Gastroesophageal sphincter (tissue), 4 donors: ENCODE measurements at places on chromosomes 13 and 19. TPM values are rescaled to one million over a fixed set of nuclear protein-coding genes. Genes with fewer than 3 reads are reported as not detected.

PNMA8B gene
- 1.3 TPM for total RNA-seq

GAPDHS gene
- total RNA-seq, result not detected

DNA sequence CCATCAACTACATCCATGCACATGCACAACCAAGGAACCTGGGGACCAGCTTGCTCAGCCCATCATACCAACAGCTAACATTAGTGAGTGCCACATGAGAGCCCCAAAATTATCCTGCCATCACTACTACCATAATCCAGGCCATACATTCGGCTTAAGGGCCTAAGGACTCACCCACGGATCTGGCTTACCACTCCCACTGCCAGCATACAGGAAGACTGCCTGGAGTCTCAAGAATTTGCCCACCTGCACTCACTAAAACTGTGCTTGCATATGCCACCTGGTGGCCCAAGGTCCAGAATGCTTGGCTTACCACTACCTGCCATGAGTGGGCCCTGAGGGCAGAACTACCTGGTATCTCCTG, 1562.9 kb upstream of the PRR20A start:
- no peak for ATAC-seq

DNA sequence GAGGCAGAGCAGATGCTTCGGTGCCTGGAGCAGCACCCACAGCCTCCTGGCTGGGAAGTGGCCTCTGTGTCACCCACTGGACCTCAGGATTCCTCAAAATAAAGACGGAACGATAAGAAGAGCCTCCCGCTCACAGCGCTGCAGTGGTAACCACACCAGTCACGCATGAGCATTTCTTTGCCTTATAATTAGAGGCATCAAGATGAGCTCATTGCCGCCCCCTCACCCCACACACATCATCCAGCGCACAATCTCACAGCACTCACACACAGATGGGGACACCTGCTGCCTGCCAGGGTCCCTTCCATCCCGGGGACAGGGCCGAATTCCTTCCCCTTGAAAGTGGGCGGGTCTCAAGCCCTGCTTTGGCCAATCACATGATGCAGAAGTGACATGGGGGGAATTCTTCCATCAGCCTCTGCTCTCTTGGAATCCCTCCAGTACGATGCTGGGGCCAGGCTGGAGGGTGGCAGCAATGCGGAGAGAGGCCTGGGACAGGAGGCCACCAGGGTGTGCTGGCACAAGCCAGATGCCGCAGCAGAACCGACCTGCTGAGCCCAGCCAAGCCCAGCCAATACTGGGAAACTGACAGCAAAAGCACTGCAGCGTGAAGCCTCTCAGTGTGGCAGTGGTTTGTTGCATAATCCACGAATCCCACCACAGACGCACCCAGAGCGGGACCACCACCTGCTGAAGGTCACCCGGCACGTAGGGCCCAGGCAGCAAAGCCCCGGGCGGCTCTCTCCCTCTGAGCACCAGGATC, 16.0 kb downstream of the PIP5K1C start:
- no peak for ATAC-seq

DNA sequence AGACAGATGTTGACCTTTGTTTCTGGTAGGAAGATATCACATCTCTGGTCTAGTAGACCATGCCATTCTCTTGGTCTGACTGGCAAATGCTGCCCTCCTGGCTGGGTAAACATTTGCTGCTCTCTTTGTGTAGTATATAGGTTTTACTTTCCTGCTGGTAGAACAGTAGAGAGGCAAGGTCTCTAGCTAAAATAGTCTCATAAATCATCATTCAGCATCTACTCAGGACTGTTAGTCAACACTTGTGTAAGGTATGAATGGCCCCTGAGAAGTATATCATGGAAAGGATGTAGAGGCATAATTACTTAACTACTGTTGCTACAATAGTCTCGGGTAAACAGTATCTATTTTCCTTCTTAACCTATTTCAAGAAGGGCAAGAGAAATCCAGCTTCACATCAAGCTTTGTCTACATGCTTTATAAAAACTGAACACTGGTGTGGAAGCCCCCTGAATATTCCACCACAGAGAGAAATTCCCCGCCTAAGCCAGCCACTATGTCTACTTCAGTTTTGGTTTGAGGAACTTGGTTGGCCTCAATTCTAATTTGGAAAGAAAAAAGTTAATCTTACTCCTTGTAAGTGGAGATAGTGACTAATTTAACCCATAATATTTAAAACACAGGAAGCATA, 18.4 kb upstream of the MYCBP2 start:
- ATAC-seq, result no peak

DNA sequence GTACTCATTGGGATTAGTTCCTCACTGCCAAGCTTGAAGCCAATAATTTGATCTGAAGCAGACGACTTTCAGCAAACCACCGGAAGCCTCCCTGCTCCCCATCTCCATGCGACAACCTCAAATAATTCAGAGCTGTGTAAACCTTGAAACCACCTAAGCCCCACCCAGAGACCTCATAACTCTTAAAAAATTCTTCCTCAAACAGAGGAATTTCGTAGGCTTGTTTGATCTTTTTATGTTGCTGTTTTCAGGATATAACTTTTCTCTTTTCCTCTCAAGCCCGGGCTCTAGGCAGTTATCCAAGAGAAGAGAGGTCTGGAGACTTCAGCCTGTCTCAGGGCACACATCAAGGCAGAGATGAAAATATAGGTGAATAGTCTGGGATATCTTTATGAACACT, 311.6 kb downstream of the KCNRG start:
- ATAC-seq, result no peak

DNA sequence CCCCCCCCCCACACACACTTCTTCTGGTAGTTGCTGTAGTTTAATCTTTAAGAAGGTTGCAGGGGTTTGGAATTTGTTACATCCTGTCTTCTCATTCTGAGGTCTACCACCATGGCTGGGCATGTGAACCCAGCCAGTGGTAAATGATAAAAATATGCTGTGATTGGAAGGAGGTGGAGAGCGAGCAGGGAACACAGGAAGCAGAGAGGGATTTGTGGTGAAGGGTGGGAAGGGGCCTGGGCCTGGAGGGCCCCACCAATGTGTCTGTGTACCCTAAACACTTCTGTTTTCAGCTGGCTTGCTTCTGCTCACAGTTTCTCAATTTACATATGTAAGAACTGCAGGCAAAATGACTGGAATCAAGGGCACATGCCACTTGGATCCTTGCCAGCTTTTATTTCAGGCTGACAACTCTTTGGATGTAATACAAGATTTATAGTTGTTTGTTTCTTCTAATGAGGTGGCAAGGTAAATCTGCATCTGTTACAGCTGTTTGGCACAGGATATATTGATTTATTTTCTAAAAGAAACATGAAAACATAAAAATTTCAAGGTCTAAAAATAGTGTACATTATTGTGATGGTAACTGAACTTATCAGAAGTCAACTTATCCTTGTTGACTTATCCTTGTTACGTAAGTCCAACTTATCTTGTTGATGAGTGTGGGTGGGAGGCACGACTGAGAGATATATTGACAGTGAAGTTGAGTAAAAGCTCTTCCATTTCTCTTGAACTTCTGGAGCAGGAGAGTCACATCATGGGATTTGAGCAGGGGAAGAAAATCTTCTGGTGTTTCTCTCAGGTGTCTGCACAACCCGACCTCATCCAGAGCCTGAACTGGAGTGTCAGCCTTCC, 313.2 kb downstream of the SHISA2 start:
- no peak for ATAC-seq

GRCh38 chr13:93872376-93872775, 607.1 kb downstream of the DCT start:
- ATAC-seq, result no peak
